ENCODE measurements at places on chromosomes 7 and 10.

GRCh38 chr10:80870282-80870681 lies 332.6 kb downstream of the SH2D4B start:
- no peak for DNase-seq

GRCh38 chr7:14936554-14936953 lies 34.0 kb upstream of the DGKB start:
- DNase-seq: no peak

DNA sequence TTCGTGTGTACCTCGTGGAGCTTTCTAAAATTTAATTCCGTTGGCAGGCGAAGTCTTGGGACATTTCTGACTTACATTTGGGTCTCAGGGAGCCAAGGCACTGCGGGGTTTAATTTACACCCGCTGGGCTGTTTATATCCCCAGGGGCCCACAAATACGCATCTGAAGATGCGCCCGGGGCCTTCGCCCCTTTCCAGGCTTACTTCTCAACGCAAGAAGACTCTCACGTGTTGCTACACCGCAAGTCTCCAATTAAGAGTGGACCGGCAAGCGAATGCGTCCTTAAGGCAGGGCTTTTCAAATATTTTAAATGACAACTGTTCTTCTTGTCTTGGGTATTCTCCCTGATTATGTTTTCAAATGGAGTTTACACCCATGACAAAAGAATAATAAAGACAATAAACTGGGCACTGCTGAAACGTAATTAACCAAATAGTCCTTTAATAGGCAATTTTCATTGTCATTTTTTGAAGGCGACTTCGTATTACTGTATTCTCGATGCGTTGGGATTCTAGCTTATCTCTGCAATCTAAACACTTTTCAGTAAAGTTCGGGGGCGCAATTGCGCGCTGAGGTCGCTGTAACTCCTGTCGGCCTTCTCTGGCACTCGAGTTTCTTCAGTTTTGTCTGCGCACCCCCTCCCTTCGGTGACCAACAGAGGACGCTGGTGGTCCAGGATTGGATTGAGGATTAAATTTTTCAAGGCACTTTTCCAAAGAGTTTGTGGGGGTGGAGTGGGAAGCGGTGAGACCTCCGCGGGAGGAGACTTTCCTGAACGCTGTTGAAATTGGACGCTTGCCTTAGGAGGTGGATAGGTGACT lies 837 bp upstream of the IGFBP3 start:
- DNase-seq: no peak

DNA sequence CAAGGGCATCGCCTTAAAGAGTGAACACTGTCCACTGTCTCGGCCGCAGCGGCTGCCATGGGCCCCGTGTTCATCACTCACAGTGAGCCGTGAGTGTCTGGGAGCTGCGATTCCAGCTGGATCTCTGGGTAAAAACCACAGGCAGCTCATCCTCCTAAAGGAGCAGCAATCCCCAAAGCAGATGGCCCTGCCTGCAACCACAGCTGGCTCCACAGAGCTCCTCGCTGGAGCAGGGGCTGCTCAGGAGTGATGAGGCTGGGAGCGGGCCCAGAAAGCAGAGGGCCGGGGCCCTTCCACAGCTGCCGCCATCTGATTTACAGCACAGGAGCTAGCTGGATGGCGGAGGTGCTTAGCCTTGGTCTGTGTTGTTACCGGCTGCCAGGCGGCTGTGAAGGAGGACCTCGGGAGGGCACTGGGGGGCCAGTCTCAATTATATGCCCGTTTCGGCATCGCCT lies 6.6 kb upstream of the TMEM184A start:
- DNase-seq: no peak

- no peak for DNase-seq
Measured at GRCh38 chr7:158416283-158416933, 171.2 kb downstream of the PTPRN2 start.

DNA sequence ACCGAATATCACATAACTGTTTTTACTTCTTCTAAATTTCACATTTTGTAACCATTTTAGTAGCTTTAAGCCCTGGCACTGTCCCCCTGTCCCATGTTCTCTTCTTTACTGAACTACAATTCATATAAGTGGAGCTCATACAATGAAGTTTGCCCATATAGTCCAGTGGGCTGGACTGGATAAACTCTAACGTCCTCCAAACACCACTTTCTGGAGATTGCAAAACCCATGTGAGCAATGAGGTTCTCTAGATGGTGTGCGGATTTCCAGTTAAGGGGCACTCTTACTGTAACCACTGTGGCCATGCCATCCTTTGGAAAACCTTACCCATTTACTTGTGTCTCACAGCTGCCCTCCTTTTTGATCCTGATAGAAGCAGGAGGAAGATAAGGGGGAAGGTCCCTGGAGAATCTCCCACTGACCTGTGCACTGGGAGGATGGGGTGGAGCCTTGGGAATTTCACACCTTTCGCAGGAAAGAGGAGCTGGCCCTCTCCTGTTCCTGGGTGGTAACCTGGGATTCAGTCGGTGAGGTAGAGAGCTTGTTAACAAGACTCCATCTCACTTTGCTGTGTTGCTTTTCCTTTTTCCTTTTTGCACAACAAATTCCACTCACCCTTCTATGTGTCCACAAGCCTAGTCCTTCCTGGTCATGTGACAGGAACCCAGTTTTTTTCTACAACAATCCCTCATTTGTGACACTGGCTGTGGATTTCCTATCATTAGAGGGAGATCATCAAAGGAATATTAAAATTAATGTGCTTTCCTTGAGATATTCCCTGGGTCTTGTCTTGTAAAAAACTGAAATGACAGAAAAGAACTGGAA lies 120.7 kb downstream of the ARID5B start:
- DNase-seq: no peak

DNA sequence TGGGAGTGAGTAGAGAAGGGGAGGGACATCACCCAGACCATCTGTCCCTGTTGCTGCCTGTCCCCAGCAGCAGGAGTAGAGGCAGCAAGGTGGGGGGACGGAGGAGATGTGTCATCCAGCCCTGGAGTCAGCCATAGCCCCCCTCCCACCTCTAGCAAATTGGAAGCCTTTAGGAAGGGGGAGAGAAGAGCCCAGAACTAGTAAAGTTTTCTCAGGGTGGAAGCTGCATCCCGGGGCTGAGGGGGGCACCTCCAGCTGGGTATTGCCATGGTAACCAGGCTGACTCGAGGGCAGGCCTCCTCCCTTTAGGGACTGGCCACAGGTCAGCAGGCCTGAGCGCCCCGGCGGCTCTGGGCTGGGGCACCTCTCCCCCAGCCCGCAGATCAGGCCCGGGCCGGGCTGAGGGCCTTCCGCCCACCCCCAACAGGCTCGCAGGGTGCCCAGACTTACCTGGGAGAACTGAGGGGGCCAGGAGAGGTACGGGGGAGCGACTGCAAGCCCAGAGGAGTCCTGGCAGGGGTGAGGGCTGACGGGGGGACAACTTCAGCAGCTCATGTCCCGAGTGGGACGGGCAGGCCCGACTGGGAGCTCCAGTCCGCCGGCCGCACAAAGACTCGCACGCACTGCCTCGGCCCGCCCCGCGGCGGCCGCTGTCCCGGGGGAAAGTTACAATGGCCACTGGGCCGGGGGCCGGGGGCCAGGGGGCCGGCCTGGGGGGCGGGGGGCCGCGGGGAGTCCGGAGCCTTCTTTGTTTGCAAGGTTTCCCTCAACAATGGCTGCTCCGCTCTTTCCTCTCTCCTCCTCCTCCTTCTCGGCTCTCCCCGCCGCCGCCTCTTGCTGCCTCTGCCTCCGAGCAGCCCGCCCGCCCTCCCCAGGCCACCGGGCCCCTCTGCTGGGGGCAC lies 6.0 kb downstream of the LDB1 start:
- DNase-seq: no peak

- no peak for DNase-seq
Measured at GRCh38 chr7:133030346-133030745, 51.5 kb downstream of the CHCHD3 start.

DNA sequence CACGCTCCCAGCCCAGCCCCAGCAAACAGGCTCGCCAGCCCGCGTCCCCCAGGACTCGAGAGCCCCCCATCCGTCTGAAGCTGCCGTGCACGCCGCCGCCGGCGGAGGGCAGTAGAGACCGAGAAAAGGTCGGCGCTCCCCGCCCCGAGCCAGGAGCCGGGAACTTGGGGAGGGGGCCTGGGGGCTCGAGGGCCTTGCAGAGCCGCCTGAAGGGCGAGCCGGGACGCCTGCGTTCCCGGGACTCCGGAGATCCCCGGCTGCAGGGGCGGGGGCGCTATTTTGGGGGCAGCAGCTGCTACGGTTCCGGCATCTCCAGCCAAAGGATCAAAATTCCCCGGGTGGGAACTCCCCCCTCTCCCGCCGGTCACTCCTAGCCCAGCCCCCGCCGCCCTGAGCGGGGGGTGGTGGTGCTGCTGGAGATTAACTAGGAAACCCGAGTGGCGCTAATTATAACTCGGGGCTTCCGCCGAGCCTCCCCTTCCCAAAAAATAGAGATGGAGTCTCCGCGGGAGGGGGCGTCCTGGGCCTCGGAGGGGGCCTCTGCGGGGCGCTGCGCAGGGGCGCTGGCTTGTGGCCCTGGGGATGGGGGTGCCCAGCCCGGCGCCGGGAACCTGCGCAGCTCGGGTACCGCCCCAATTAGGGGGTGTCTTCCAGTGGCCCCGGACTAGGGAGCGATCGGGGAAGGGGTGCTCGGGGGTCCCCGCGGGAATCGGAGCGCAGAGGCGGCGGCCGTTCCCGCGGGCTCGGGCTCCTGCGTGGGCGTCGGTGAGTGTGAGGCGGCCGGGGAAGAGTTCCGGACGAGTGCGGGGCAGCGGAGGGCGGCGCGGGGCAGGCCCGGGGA lies 608 bp downstream of the ACHE start:
- no peak for DNase-seq

DNA sequence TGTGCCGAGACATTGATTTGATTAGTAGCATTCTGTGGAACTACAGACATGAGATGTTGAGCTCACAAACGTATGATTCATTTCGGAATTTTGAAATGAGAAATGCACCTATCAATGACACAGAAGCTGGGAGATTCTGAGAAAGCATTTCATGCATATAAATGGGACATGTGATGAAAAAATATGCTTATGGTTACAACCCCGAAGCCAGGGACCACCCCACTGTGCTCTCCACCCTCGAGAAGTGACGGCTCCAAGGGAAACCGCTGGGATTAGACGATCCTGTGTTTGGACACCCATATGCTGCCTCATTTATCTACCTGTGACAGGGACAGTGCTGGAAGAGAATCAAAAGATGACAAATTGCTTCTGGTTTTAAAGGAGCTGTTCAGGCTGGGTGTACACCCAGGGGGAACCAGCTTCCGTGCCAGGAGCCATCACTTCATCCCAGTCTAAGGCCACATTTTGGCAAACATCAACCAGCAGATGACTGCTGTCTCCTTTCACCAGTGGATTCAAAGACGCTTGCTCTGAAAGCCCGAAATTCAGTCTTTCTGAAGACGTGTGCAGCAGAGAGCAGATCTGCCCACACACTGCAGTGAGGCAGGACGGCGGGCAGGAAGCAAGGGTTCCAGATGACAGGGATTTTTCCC lies 109.9 kb downstream of the ATXN7L1 start:
- DNase-seq: no peak

DNA sequence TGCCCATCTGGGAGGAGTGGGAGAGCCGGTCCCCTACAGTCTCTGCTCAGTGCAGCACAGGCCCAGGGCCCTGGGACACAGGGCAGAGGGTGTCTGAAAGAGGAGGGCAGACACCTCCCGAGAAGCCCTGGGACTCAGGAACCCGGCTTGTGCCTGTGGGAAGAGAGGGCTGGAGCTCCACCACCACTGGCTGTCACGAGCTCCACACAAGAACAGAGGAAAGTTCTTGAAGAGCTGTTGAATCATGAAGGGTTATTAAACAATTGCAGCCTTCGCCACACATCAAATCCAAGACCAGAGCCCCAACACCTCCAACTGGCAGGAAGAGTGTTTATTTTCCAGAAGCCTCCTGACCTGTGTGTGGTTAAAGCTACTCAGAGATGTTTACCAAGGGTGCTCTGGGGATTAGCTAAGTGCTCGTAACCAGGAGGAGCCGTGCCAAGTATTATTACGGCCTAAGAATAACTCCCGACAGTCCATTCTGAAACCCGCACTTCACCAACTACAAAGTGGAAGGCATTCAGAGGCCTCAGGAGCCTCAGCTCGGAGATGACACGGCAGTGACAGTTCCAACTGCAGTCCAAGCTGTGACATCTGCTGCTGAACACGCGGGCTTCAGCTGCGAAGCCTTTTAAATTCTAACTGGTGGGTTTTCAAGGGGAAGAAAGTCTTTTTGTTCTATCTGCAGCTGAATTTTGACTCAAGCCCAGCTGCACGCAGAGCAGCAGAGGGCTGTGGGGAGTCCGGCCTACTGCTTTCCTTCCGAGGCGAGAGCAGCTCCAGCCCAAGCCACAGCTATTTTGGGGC lies 75.1 kb downstream of the MAD1L1 start:
- no peak for DNase-seq

GRCh38 chr7:28064437-28064836 lies 116.2 kb downstream of the JAZF1 start:
- DNase-seq: no peak

DNA sequence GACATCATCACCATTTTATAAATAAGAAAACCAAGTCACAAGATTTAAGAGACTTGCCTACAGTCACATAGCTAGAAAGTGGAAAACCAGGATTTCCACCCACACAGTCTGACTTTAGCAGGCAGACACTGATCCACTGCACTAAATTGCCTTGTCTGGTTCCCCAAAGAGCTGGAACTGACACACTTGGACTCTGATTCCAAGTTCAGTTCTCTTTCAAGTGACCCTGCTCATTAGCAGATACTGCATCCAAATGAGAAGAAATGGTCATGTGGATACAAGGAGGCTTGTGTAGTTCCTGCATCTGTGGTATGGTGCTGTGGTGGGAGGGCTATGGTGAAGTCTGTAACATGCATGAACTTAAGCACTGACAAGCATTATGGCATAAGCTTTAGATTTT lies 180.1 kb upstream of the MKLN1 start:
- no peak for DNase-seq

GRCh38 chr10:103458720-103459119 lies at the start of gene CALHM1:
Gene CALHM1, minus strand, starts transcription at chr10:103458900. Its CDS starts 149 bp downstream, at chr10:103458751.
- DNase-seq: peak; percentile 39

GRCh38 chr7:30915751-30916150 lies 4.1 kb downstream of the AQP1 start:
- no peak for DNase-seq

DNA sequence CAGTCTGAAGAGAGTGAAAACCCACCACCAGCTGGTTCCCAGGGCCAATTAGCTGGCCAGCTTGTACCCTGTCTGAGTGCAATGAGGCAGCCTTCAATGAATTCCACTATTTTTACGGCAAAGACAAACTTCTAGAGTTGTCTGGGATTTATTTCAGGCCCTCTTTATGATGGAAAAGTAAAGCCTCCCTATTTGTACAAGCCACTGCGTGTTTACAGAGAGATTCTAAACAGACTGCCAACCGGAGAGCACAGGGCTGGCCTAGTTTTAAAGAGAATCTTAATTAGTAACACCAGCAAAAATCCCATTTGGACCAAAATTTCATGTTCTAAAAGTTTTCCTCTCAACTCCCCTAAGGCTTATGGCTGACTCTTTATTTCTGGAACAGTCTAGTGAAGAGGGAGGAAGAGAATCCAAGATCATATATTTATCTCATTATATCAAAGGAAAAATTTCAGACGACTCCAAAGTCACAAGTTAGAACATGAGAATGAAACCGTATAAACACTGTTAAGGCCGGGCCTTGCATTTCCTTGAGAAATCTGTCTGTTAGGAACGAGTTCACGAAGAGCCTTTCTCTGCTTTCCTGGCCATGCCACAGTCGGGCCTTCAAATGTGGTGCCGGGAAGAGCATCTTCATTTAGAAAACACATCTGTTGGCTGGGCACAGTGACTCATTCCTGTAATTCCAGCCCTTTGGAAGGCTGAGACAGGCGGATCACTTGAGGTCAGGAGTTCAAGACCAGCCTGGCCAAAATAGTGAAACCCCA lies 724.6 kb upstream of the NRP1 start:
- no peak for DNase-seq
